K562 (cell line): ENCODE measurements at places on chromosomes 12 and 14. TPM values are rescaled to one million over a fixed set of nuclear protein-coding genes. Genes with fewer than 3 reads are reported as not detected.

- H3K27me3 ChIP-seq = no peaks in the 10 kb centered on the region
- no peak overlapping the region for H3K4me3 ChIP-seq
- H3K36me3 ChIP-seq = no peaks in the 10 kb centered on the region
- H3K27ac ChIP-seq = no peak overlapping the region
- peak; percentile 22 for DNase-seq
These were observed 84.5 kb upstream of the AMN1 start for GRCh38 chr12:31813305-31813704.

- no peak overlapping the region for H3K4me3 ChIP-seq
- peaks cover 96% of the 10 kb centered on the region; the same call in 2 of the 3 replicates for H3K36me3 ChIP-seq
- no peaks in the 10 kb centered on the region for H3K4me1 ChIP-seq
- H3K27ac ChIP-seq = no peak overlapping the region
These were observed 78.3 kb downstream of the DDX51 start for GRCh38 chr12:132065609-132066344.

GRCh38 chr14:48261436-48261835 lies 586.0 kb upstream of the MDGA2 start:
- H3K4me1 ChIP-seq = no peaks in the 10 kb centered on the region
- H3K27ac ChIP-seq = no peak overlapping the region
- H3K36me3 ChIP-seq = no peaks in the 10 kb centered on the region
- H3K27me3 ChIP-seq = no peaks in the 10 kb centered on the region

GLIPR1L2 gene
- not detected in 2 replicates for total RNA-seq
